ENCODE measurements at places on chromosomes 3 and 15. TPM values are rescaled to one million over a fixed set of nuclear protein-coding genes. Genes with fewer than 3 reads are reported as not detected.

PIGX gene
- total RNA-seq: 9.6 TPM

SYNPR gene
- not detected for total RNA-seq

IGSF10 gene
- 0.39 TPM for total RNA-seq

CYP19A1 gene
- total RNA-seq: 0.40 TPM

PLCB2 gene
- 1.6 TPM for total RNA-seq

NEK10 gene
- 0.32 TPM for total RNA-seq
